GM19239 (cell line): ENCODE measurements at places on chromosomes 6 and 20.

DNA sequence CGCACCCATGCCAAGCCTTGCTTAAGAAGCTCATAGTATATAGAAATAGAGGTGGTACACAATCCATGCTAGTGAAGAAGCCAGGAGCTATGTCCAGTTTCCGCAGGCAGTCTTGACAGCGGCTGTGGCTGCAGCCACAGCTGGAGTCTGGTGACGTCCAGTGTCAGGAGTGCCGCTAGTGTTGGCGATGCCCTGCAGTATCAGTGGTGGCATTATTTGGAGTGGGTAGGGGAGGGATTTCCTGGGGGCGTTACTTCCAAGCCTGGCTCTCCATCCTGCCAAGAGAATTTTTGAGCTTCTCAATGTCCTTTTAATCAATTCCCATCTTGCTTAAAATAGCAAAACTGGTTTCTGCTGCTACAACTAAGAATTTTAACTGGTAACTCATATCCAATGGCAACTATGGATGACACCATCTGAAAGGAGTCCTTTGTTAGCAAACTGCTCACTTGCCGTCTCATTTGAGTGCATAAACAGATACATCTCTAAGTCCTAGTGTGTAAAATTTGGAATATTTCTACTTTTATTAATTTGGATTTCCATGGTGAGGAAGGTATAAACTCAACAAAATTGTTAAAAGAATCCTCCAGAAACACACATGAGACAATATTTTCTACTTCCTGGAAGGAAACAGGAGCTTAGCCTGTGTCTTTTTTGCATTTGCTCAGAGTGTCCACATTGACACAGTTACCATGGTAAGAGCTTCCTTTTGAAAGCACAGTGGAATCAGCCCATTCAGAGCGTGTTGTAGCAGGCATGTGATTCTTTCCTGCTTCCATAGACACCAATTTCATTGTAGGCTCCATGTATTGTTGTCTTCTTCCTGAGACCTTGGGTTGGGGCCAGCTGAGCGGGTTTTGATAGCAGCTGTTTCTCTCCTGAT lies 44.6 kb upstream of the PXDC1 start:
- DNase-seq, result no peak

GRCh38 chr6:15626878-15627674 lies 35.8 kb downstream of the DTNBP1 start:
- no peak for DNase-seq

DNA sequence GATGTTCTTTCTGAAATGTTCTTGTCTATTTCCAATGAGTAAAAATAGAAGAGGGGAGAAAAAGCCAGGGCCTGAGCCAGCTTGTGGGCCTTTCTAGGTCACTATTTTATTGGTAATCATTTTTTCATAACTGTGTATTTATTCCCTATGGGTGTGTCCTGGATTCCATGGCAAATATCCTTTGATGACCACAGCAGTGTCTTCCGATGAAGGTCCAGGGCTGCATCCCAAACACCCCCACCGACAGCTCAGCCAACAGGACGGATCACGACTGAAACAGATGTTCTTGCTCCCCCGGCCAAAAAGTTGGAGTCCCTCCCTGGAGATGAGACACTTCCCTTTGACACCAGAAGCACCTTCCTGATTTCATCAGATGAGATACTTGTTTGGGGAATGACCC lies 105.4 kb upstream of the PLEKHG1 start:
- no peak for DNase-seq

DNA sequence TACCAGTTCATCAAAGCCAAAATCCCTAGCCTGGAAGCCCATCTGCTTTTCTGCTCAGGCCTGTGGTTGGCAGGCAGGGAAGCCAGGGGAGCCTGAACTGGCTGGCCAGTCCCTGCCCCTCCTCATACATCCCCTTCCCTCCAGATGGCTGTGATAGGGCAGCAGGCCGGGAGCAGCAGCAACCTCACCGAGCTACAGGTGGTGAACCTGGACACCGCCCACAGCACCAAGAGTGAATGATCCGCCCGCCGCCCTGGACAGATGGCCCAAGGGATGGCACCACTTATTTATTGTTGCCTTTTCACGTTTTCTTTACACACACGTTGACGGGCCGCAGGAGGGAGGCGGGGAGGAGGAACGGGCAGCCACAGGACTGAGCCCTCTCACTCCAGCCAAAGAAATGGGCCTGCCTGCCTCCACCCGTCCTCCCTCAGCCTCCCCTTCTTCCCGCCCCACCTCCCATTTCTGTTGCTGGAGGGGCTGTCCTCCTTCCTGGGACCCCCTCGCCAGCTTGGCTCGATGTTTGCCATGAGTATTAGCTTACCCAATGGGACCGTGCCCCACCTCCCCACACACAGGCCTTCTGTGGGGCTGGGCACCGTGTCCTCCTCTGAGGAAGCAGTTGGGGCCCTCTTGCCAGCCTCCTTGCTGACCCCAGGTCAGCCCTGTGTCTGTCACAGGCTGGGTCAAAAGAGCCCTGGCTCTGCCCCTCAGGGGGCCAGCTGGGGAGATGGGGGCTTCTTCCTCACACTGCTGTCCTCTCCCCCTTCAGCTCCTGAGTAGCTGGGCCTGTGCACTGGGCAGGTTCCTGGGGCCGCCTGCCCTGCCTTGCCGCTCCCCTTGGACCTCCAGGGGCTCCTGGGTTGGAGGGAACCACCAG lies 2.8 kb upstream of the CUL9 start:
- DNase-seq, result no peak

DNA sequence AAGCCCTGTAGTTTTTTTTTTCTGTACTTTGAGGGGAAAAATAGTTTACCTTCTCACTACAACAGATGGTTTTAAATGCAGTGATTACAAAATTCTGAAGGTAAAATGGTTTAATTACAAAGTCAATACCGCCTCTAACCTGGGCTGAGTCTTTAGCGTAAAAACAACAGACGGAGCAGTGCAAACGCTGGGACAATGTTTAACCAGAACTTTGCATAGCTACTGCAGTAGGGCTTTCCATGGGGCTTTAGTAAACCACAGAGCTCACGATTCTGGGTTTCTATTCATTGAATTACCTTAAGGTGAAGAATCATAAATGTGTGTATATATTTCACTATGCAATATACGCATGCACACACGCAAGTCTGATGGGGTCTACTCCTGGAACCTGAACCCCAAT lies 77.9 kb downstream of the RFX6 start:
- no peak for DNase-seq

GRCh38 chr6:40477246-40478126 lies 109.7 kb downstream of the LRFN2 start:
- DNase-seq, result no peak

GRCh38 chr20:8722277-8722928 lies 346.5 kb upstream of the PLCB4 start:
- peak; percentile 9 for DNase-seq

DNA sequence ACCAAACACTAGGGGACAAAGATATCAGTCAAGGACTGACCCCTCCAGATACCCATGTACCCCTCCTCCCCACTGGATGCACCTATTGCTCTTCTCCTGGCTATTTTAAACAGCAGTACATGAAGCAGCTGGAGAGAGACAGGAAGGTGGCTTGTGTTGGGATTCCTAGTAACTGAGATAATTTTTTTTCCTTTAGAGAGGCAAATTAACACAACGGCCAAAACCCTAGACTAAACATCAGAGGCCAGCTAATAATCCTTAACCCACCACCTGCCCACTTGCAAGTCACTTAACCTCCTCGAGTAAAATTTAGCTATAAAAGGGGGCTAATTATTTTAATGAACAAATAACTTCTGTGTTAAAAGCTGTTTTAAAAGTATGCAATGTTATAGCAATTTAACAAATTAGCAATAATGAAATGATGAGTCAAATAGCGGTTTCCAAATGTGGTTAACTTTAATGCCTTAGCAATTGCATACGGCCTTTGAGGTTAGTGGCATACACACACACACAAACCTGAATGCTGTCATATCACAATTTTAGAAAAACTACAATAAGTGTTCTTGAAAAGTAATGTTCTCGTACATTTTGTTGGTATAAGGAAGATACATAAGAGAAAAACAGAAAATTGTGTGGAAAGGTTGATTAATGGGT lies 151.7 kb downstream of the FRK start:
- no peak for DNase-seq

DNA sequence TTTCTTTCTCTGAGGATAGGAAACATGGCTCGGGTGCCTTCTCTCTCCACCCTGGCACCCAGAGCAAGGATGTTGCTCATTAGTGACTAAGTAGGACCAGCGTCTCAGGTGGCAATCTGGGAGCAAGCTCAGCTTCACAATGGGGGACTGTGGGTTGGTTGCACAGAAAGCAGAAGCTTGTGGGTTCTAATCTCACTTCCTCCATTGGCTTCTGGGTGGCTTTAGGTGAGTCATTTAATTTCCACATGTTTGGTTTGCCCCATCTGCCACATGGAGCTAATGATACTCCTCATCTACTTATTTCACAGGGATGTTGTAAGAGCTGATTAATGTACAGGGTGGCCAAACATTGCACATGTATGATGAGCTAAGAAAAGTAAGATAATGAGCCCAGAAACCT lies 54.8 kb upstream of the AKIRIN2 start:
- DNase-seq, result peak; percentile 74

DNA sequence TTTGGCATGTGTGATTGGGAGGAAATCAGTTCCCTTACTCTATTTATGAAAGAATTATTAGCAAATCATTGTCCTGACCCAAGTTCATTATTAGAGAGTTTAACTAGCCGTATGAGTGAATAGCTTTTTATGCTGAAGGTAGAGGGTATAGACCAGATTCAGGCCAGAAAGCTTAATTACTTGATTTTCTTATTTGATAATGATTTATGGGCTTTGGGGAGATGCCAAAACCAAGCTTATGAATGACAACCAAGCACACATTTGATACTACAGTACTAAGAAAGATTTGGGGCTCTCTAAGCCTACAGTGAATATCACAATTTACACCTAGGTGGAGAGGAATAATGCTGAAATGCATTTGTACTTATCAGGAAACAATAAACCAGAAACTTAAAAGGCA lies 193.2 kb downstream of the ARHGAP18 start:
- DNase-seq, result no peak

DNA sequence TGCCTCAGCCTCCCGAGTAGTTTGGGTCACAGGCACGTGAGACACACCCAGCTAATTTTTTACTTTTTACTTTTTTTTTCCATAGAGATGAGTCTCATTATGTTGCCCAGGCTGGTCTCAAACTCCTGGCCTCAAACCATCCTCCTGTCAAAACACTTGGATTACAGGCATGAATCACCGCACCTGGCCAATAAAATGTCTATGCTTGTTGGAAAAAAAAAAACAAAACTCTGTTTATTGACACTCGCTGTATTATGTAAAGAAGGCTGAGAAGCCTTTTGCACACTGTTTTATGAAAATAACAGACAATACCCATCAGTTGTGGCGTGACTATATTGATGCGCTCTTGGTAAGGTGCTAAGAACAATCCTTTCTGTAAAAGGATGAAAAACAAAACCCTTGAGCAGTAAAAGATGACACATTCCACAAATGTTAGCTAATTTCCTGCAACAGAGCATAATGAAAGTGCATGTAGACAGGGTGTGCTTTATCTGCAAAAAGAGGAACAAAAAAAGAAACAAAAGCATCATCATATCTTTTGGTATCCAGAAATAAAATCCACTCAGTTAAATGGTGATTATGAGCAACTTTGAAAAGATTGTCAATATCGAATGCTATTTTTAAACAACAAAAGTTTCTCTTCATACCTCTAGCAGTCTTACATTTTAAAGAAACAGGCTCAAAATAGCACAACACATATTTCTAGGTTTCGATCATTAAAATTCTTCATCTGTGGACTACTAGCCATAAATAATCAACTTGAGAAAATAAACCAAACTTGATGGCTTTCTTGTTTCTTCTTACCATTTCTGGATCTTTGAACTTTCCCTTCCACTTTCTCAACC lies 108.3 kb upstream of the PHACTR1 start:
- no peak for DNase-seq

DNA sequence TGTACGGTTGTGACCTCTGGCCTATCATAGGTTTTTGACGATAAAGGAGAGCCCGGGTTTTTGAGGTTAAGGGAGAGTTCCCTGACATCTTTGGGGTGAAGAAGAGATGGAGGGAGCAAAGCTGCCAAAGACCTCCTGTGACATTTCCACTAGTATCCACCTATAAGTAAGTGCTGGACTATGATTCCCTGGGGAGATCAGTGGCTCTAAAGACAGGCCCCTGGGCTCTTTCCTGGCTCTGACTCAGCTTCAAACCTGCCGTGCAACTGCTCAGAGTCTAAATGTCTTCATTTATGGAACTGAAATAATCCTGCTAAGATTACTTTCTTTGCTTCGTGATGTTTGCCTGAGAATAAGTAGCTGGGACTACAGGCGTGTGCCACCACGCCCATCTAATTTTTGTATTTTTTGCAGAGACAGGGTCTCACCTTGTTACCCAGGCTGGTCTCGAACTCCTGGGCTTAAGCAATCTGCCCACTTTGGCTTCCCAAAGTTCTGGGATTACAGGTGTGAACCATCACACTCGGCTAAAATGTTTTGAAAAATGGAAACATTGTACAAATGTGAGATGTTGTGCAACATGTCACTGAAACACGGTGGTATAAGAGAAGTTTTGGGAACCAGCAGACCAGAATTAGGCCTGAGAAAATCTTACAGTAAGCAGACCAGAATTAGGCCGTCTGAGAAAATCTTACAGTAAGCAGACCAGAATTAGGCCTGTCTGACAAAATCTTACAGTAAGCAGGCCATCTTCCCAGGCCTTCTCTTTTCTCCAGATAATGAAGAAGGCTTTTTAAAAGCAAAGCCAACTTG lies 1.1 kb upstream of the PAQR8 start:
- no peak for DNase-seq
